ENCODE measurements at places on chromosomes 3 and 15.

- DNase-seq, result peak; percentile 79
These were observed at the start of gene CAMP for GRCh38 chr3:48222616-48223513. Gene CAMP, plus strand, starts transcription at chr3:48223495. Its CDS starts 17 bp downstream, at chr3:48223512.

- DNase-seq, result no peak
These were observed 93.2 kb upstream of the LRIG1 start for GRCh38 chr3:66593978-66594377.

DNA sequence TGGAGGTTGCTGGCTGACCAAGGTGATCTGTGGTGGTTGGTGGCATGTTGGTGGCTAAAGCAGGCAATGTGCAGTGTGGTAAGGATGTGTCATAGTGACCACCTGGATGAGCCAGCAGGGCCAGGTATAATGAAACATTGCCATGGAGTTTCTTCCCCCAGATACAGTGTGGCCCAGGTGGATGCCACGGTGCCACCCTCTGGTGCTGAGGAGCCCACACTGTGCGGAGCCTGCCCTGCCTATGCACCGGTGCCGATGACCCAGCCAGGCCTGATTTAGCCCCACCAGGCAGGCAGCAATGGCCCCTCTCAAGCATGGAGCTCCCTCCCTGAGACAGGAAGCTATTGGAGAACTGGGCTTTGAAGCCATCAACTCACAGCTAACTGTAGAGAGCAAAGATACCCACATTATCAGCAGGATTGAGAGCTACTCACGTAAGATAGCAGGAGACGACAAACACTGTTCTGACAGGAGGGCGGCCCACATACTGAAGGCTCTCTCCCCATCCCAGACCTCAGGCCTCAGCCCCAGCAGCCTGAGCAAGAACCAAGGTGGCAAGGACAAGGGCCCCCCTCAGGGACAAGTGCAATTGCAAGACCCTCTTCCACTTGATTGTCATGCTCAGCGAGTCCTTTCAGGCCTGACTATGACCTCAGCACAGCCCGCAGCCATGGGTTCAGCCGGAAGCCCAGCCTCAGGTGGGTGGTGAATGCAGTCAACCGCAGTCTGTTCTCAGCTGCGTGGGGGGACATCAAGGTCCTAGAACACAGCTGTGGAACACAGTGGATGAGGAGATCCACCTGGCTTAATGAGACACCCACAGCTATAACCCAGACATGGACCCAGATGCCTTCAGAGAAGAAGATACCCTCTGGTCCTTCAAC, 82.8 kb upstream of the CDV3 start:
- DNase-seq, result peak; percentile 82

DNA sequence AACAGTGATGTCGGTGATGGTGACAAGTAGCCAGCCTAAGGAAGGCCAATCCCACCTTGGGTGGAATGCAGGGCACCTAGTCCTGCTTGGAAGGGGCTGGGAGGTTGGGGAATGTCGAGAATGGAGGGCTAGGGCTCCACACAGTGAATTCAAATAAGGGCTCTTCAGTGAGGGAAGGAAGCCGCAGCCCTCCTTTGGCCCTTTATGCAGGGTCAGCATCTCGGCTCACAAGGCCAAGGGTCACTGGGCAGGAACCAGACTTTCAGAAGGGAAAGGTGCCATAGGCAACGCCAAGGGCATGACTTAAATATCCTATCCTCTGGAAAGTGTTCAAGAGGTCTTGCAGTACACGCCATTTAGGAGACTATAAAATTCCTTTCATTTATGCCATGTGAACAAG, 56.9 kb downstream of the CLEC3B start:
- DNase-seq, result no peak

DNA sequence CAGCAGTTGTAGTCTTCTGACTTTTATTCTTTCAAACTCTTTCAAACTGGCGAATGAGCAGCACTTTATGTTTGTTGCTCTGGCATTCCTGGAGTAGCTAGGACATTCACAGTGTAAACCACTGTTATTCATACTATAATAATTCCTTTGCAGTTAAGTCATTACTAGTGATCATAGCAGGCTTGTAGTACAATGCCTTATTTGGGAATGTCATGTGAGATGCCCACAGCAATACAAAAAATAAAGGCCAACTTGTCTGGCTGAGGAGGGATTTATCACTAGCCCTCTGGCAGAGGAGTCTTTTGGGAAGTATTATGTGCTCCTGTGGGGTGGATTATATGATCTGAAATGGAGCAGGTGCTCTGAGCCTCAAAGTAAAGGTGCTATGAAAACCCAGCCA, 197.2 kb downstream of the VGLL3 start:
- no peak for DNase-seq

- no peak for DNase-seq
These were observed 310.3 kb downstream of the OXSM start for GRCh38 chr3:26100176-26100575.

DNA sequence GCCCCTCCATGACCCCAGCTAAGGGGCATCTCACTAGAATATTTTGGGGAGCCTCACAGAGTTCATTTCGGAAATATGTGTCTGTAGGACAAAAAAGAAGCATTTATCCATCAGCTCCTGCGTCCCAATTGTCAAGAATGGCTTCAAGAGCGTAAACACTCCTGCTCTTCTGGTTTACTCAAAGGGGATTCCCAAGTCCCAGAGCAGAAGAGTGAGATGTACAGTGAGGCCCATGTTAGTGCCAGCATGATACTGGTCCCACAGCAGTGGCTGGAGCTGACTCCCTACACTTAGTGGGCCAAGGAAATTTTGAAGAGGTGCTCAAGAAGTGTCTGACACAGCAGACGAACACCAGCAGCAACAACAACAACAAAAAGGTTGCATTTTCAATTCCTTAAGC, 34.9 kb upstream of the ARL8B start:
- no peak for DNase-seq

DNA sequence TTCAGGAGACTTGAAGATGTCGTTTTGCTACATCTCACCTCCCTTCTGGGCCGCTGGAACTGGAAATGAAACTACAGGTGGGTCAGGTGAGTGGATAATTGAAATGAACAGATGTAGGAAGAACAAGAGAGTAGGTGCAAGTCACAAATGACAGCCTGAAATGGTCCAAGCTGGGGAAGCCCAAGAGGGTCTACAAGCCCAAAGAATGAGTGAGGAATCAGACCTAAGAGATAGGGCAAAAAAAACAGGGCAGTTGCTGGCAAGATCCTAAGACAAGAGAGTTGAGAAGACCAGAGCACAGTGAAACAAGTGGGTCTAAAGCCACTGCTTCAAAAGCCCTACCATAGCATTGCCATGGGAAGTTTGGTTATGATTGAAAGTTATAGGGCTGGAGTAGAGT, 67.4 kb upstream of the SNRK start:
- no peak for DNase-seq

DNA sequence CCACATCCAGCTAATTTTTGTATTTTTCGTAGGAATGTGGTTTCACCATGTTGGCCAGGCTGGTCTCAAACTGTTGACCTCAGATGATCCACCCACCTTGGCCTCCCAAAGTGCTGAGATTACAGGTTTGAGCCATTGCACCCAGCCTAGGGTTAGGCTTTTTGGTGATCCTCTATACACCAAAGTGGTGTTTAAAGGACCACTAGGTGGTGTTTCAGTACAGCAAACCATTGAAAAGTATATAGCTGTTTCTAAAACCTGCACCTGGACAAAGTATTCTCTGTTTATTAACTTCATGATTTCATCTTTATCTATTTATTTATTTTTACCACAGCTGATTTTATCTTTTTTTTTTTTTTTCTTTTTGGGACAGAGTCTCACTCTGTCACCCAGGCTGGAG, 68.4 kb downstream of the MINDY2 start:
- peak; percentile 9 for DNase-seq

- no peak for DNase-seq
These were observed 83.8 kb downstream of the APBA2 start for GRCh38 chr15:28969511-28970085.

DNA sequence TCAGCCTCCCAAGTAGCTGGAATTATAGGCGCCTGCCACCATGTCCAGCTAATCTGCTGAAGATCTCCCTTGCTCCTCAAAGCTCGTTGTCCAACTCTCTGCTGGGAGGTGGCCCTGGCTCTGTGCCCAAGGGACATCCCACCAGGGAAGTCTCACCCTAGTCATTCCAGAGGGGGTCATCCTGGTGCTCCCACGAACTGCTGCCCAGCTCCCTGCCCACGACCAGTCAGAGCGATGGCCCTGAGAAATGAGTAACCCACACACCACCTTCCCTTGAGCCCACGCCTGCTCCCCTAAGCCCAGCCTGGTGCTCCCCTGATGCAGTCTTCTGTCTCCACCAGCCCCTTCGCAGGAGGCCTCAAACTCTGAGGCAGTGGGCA, 5.2 kb downstream of the KLHL25 start:
- DNase-seq, result no peak

DNA sequence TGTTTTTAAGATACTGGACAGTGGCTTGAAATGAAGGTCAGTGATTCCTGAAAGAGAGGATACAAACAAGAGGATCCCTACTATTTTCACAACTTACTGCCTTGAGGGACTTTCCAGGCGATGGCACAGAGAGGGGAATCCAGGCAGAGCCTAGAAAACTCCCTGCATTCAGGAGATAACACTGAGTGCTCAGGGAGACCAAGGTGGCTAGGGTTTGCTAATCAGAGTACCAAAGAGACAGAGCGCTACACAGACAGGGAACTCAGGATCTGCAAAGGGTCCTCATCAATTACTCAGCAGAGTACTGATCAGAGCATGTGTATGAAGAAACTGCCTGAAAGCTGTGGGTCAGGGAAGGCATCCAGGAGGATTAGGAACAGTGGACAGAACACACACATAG, 11.7 kb upstream of the MRPS22 start:
- DNase-seq, result no peak

- no peak for DNase-seq
These were observed 253 bp downstream of the IFT80 start for GRCh38 chr3:160398820-160399124.

GRCh38 chr3:55512571-55513343, 25.7 kb upstream of the WNT5A start:
- DNase-seq, result no peak

DNA sequence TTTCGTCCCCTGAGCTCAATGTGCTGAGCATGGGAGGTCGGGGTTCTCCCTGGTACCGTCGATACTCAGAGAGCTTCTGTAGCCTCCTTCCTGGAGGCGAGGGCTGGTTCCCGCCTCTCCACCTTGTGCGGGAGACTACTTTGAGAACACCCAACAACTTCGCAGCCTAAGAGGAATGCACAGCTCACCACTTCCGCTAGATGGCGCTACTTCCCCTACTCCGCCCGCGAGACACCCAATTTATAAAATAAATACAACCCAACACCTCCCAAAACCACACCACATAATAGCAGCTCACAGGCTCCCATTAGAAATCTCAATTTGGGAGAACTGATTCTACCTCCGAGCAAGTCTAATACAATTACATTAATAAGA, 1.2 kb downstream of the RGMA start:
- peak; percentile 70 for DNase-seq

DNA sequence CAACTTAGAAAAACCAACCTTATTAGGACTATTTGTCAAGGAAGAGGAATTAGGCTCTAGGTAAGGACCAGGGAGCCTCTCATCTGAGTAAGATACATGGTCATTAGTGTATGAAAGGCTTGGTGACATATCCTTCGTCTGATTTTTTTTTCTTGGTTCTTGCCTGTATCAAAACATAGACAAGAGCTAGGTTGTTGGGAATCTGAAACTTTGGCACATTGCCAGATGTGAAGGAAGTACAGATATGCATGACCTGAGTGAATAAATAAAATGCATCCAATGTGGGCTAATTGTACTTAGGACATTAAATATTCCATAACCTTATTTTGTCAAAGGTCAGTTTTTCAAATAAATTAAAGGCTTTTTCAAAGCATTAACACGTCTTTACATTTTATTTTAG, 151.8 kb downstream of the SYNPR start:
- no peak for DNase-seq

DNA sequence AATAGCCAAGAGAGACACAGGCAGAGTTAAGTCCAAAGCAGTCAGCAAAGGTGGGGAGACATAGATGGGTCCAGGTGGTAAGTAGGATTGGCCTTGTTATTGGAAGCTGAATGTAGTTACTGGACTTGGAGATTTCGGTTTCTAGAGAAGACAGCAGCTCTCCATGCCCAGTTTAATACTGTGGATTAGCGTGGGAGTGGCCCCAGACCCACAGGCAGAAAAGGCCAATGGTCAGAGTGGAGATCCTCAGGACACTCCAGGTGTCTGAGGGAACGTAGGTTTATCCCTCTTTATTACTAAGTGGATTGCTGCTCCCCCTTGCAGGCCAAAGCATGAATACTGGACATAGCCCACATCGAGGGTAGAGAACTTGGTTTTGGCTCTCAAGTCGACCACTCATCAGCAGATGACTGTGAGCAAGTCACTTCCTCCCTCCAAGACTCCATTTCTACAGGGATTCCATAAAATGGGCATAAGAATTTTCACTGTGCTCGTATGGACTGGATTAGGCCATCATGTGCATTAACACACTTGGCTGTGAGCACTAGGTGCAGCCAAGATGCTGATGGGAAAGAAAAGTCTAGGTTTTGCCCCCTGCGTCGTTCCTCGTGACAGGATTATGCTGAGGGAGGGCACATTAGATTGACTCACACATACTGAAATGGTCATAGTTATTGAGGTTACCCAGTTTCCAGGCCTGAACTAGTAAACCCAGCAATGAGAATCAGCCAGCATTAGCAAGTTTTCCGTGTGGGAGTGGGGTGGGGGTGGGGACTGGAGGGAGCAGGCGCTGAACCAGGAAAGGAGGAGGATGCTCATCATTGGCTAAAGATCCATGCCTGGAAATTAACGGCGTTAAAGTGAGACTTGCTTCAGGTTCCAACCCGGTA, 225.2 kb upstream of the TPRG1 start:
- no peak for DNase-seq

DNA sequence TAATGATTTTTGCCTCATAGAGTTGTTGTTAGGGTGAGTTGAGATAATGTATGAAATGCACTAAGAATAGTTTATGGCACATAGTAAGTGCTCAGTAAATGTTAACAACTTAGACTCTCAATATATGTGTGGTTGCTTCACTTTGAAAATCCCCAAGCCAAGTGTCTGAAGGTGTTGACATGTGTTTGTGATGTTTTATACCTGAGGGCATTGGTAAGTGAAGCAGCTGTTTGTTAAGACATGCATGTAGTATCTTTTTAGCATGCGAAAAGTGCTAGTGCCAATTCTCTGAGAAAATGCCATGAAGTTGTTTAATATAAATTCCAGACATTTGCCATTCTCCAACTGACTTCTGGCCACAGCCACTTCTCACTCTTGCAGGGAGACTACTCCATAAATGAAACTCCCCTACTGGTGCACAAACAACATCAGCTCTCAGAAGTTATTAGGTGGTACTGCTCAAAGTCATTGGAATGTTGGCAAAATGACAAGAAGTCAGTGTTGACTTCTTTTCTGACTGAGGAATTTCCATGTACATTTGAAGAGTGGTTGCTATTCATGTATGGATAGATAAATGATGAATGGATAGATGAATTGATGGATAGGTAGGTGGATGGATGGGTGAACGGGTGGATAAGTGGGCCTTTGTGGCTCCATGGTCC, 103.6 kb upstream of the NUDT16 start:
- DNase-seq, result no peak

GRCh38 chr3:184630861-184631471, 69.4 kb downstream of the EPHB3 start:
- no peak for DNase-seq

- peak; percentile 47 for DNase-seq
These were observed 28.8 kb downstream of the TMED3 start for GRCh38 chr15:79339588-79340314.

- DNase-seq, result no peak
These were observed 10.5 kb downstream of the SQOR start for GRCh38 chr15:45645026-45645980.

GRCh38 chr3:144548346-144548745, 576.7 kb downstream of the DIPK2A start:
- no peak for DNase-seq

Data from germinal center (tissue), 1 donor.